ENCODE measurements at places on chromosomes 1 and 21.

DNA sequence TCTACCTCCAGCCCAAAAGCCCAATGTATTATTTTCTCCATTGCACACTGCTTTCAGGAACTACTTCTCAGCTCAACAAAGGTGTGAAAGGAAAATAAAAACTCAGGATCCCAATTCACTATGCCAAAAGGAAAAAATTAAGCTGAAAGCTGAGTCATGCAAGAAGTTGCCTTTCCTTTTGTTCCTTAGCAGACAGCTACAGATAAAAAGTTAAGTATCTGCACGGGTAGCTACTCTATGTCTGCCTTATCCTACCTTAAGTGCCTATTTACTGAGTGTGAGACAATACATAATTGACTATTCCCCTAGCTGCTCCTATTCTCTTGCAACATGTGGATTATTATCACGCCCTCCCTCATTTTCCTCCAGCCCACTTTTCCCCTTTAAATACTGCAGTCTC is 84.1 kb downstream of the ADCY10 start:
- DNase-seq: no peak

GRCh38 chr1:198556971-198557370 is 16.5 kb upstream of the ATP6V1G3 start:
- no peak for DNase-seq

- no peak for DNase-seq
Measured at GRCh38 chr1:9238134-9238533, 3.6 kb downstream of the H6PD start.

DNA sequence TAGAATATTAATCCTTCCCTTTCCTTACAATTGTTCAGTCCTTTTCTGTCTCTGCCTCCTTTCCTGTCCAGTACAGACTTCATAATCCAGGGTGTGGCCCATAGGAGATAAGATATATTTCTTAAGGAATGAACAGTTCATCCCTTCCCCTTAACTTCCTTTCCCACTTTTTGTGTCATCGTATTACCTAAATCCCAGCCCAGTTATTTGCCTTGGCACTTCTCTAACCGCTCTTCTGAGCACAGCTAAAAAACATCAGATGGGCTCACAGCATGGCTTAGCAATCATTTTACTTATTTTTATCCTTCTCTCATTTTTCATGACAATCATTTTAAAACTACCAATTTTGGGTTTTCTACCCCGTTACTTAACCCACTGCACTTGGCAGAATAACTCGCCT is 39.6 kb downstream of the F3 start:
- DNase-seq: no peak

GRCh38 chr1:221435504-221435904 is 306.4 kb downstream of the DUSP10 start:
- peak; percentile 53 for DNase-seq

Measured in iPS-NIHi11 (cell line).